ENCODE measurements at places on chromosomes 1 and 21. TPM values are rescaled to one million over a fixed set of nuclear protein-coding genes. Genes with fewer than 3 reads are reported as not detected.

DNA sequence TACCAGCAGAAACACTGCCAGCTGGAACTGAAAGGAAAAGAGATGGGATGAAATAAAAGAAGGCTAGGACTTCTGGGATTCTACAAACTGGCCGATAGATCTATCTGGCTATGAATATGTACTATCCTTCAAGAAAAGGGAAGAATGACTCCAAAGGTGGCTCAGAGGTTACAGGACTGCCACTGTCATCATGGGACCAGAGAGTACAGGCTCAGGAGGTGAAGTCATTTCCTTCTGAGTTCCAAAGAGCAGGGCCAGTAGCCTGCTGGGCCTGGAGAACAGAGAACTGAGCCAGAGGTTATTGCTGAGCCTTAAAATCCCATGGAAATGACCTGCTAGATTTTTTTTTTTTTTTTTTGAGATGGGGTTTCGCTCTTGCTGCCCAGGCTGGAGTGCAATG, 27.6 kb downstream of the ZNF496 start:
- no peak overlapping the region for H3K27ac ChIP-seq
- DNase-seq, result no peak
- H3K27me3 ChIP-seq, result no peaks in the 10 kb centered on the region
- no peak overlapping the region for H3K4me3 ChIP-seq
- H3K4me1 ChIP-seq, result no peaks in the 10 kb centered on the region

KRTAP11-1 gene
- not detected for total RNA-seq

UTP11 gene
- 129 TPM for total RNA-seq

GRCh38 chr1:46675549-46676314, 4.1 kb downstream of the TEX38 start:
- H3K36me3 ChIP-seq, result peaks cover 62% of the 10 kb centered on the region
- no peak overlapping the region for H3K4me3 ChIP-seq
- no peak for DNase-seq

Measured in K562 (cell line).